ENCODE measurements at places on chromosomes 3 and 15. TPM values are rescaled to one million over a fixed set of nuclear protein-coding genes. Genes with fewer than 3 reads are reported as not detected.

FHIT gene
- total RNA-seq = 16.9 TPM

MRPL46 gene
- total RNA-seq = 17.3 TPM

ACAD11 gene
- total RNA-seq = 42.2 TPM

GP9 gene
- total RNA-seq = not detected

ITPKA gene
- 0.83 TPM for total RNA-seq
